ENCODE measurements at places on chromosomes 2 and 18. TPM values are rescaled to one million over a fixed set of nuclear protein-coding genes. Genes with fewer than 3 reads are reported as not detected.
A peak's percentile ranks its signal among the peaks of the same experiment; 100 is the strongest.

- no peak overlapping the region for H3K4me3 ChIP-seq
- H3K36me3 ChIP-seq, result no peaks in the 10 kb centered on the region
- H3K27ac ChIP-seq, result no peak overlapping the region
- no peak for DNase-seq
- H3K4me1 ChIP-seq, result no peaks in the 10 kb centered on the region
These were observed 82.8 kb upstream of the AFF3 start for GRCh38 chr2:100224988-100225710.

- no peaks in the 10 kb centered on the region for H3K27me3 ChIP-seq
- no peak overlapping the region for H3K4me3 ChIP-seq
- H3K4me1 ChIP-seq, result no peaks in the 10 kb centered on the region
- no peaks in the 10 kb centered on the region for H3K36me3 ChIP-seq
These were observed 467.3 kb upstream of the ETAA1 start for GRCh38 chr2:66929632-66930338.

GRCh38 chr18:31255953-31256352, 62.0 kb upstream of the DSG1 start:
- no peak for DNase-seq
- no peaks in the 10 kb centered on the region for H3K36me3 ChIP-seq
- peaks cover 5% of the 10 kb centered on the region for H3K4me1 ChIP-seq
- no peak overlapping the region for H3K4me3 ChIP-seq
- H3K27ac ChIP-seq, result no peak overlapping the region

DNA sequence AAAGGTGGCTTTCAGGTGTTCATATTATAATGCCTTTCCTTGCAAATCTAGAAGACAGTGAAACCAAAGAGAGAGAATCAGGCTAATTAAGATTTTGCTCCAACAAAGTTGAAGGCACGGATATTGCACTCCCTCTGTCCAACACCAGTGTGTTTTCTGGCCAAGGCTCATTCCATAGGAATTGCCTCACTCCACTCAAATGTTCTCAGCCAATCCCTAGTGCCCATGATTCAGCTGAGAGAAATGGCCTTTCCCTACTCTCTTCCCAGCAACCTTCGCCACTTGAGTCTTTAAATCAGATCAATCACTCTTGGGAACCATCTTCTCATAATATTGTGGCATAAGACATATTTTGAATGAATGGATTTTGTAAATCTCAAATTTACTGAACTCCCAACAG, 768.2 kb upstream of the ACVR2A start:
- H3K36me3 ChIP-seq, result no peaks in the 10 kb centered on the region
- no peaks in the 10 kb centered on the region for H3K4me1 ChIP-seq
- DNase-seq, result no peak
- H3K4me3 ChIP-seq, result no peak overlapping the region
- no peaks in the 10 kb centered on the region for H3K27me3 ChIP-seq

GRCh38 chr2:208627110-208627884, 220.7 kb downstream of the PTH2R start:
- no peaks in the 10 kb centered on the region for H3K4me1 ChIP-seq
- no peak overlapping the region for H3K27ac ChIP-seq
- no peak overlapping the region for H3K4me3 ChIP-seq
- H3K27me3 ChIP-seq, result no peaks in the 10 kb centered on the region

Gene TOGARAM2
- total RNA-seq, result 0.62 TPM

- H3K36me3 ChIP-seq, result no peaks in the 10 kb centered on the region
- H3K27me3 ChIP-seq, result no peaks in the 10 kb centered on the region
- H3K27ac ChIP-seq, result no peak overlapping the region
- H3K4me3 ChIP-seq, result no peak overlapping the region
These were observed 155.4 kb downstream of the FAM210A start for GRCh38 chr18:13570856-13571495.

DNA sequence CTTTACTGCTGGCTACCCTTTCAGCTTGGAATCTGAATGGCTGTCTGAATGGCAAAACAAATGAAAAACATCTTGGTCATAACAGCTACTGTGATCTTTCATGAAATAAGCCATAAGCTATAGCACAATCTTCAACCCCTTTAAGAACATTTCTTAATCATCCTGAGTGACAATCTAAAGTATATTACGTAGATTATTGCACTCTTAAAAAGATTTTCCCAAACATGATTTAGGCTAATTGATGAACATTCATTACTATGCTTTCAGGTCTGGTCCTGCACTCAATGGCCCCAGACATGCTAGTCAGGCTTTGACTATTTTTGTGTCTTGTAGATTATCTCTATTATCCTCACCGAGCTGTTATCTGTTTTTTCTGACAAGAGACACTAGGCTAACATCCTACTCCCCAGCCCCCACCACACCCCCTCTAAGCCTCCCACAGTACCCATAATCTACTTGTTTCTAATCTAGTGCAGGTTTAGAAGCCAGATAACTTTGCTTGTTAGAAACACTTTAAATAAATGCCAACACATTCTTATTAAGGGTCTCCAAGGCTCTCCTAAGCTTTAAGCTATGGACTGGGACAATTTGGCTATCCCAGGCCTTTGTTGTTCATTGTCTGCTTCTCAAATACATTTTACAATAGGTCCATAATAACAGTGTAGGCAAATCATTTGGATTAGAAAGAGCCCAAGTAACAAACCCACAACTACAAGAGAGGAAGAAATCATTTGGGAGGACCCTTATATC, 4.2 kb downstream of the SMAD2 start:
- peaks cover 57% of the 10 kb centered on the region for H3K4me1 ChIP-seq
- no peaks in the 10 kb centered on the region for H3K36me3 ChIP-seq
- peak; percentile 41 for DNase-seq
- peak overlapping the region; percentile 99 for H3K4me3 ChIP-seq
- peak overlapping the region; percentile 99 for H3K27ac ChIP-seq

Gene PCARE
- total RNA-seq, result not detected

Gene CRYGA
- not detected for total RNA-seq

- no peak for DNase-seq
- peaks cover 46% of the 10 kb centered on the region for H3K27me3 ChIP-seq
- H3K4me1 ChIP-seq, result peaks cover 11% of the 10 kb centered on the region
- no peaks in the 10 kb centered on the region for H3K36me3 ChIP-seq
These were observed 146.2 kb downstream of the LDLRAD4 start for GRCh38 chr18:13364721-13365205.

DNA sequence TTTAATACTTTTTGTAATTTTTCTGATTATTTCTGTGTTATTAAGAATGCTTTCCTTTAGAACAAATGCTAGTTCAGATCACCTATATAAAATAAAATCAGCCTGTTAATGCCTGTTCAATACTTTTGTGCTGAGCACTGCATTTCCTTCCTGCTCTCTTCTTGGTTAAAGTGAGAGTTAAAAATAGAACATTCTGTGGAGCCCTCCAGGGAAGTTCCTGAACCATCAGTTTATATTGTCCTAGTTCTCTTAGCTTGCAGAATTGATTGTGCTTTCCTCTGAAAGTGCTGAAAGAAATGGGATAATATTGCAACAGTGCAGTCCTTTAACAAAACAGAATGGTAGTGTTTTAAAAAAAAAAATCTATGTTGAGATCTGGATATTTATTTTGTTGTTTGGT, 74.6 kb upstream of the UBXN4 start:
- H3K27me3 ChIP-seq, result no peaks in the 10 kb centered on the region
- H3K27ac ChIP-seq, result peak overlapping the region; percentile 61
- H3K4me1 ChIP-seq, result peaks cover 7% of the 10 kb centered on the region
- no peak for DNase-seq
- no peaks in the 10 kb centered on the region for H3K36me3 ChIP-seq

Gene SPAG16
- 48.5 TPM for total RNA-seq

DNA sequence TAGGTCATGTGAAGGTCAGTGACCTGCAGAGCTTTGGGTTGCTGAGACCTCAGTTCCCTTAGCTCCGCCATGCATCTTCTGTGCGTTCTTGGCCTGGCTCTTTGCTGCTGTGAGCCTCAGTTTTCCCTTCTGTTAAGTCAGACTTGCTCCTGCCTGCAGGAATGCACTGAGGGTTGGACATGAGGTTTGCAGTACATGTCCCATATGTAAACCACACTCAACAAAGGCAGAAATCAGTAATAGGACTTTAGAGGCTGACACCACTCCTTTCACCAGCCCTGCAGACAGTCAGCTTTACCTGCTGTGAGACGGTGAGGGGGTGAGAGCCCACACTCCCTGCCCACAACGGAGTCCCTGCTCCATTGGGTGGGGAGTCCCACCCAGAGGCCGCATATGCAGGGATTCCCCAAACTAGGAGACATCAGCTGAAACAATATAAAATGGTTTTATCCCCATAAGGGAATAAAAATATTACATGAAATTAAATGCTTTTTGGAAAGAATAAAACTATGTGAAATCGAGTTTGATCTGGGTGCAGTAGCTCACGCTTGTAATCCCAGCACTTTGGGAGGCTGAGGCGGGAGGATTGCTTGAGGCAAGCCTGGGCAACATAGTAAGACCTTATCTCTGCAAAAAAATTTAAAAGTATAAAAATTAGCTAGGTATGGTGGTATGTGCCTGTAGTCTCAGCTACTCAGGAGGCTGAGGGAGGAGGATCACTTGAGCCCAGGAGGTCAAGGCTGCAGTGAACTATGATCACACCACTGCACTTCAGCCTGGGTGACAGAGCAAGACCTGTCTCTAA, 55.1 kb downstream of the MYO7B start:
- H3K27ac ChIP-seq, result no peak overlapping the region
- H3K36me3 ChIP-seq, result no peaks in the 10 kb centered on the region
- no peaks in the 10 kb centered on the region for H3K27me3 ChIP-seq
- no peak for DNase-seq

Gene COL5A2
- 11.6 TPM for total RNA-seq

All from neural progenitor cell (in vitro differentiated cells).